Activated CD4-positive, alpha-beta memory T cell treated with anti-CD3 and anti-CD28 coated beads for 36 hours (primary cell): ENCODE measurements at places on chromosomes 1 and 21. TPM values are rescaled to one million over a fixed set of nuclear protein-coding genes. Genes with fewer than 3 reads are reported as not detected.

- no peaks in the 10 kb centered on the region for H3K27me3 ChIP-seq
- peak overlapping the region; percentile 28 for H3K27ac ChIP-seq
- H3K36me3 ChIP-seq = no peaks in the 10 kb centered on the region
These were observed 21.0 kb upstream of the CBR3 start for GRCh38 chr21:36113647-36114428.

SLFNL1 gene
- 0.07 TPM for total RNA-seq

DNA sequence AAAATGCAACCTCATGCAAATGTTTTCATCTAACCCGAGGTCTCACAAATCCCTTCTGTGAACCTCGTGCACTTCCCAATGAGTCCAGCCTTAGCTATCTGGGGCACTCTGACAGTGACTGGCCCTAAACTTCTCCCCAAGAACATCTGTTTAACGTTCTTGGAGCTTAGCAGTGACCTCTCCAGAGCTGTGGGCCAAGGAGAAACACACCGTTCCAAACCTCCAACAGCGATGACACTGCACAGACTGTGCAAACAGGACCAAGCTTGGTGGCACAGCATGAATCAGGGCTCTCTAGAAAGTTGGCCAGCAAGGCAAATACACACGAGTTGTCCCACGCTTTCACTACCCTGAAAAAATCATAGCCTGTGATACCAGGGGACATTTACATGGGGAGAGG is 15.8 kb downstream of the BEND5 start:
- no peak overlapping the region for H3K27ac ChIP-seq
- no peak overlapping the region for H3K4me3 ChIP-seq
- H3K4me1 ChIP-seq = no peaks in the 10 kb centered on the region
- DNase-seq = no peak

DNA sequence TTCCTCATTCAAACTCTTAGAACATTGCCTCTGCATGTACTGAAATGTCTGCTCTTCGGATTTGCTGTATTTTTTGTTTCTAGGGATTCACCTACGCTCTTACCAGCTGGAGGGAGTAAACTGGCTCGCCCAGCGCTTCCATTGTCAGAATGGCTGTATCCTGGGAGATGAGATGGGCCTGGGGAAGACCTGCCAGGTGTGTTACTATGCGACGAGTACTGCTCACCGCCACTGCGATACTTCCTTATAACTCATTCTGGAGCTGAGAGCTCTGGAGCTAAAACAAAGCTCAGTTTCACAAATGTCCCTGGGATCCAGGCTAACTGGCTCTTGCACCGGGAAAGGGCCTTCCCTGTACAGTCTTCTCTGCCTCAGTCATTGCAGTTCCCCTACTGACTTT is 10.1 kb downstream of the CHD1L start:
- no peak overlapping the region for H3K27ac ChIP-seq
- H3K4me3 ChIP-seq = no peak overlapping the region
- peaks cover 26% of the 10 kb centered on the region for H3K36me3 ChIP-seq
- DNase-seq = no peak
- H3K27me3 ChIP-seq = no peaks in the 10 kb centered on the region

DNA sequence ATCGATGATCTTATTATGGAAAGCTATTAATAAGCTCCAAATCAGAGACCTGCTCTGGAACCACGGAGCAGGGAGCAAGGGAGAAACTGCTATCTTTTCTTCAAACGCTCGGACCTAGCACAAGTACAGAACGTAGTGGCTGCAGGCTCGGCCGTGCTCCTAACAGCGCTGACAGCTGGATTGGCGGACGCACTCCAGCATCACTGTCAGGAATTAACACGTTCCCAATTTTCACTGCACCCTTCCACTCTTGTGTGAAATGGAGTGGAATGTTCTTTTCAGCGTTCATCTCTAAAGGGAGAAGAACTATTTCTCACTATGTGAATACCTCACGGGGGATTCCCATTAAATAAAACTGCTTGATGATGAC is 106.9 kb downstream of the ZNF281 start:
- peaks cover 17% of the 10 kb centered on the region for H3K4me1 ChIP-seq
- H3K36me3 ChIP-seq = no peaks in the 10 kb centered on the region
- DNase-seq = no peak
- H3K27ac ChIP-seq = no peak overlapping the region
- H3K4me3 ChIP-seq = peak overlapping the region; percentile 76

FLG2 gene
- total RNA-seq = not detected

DNA sequence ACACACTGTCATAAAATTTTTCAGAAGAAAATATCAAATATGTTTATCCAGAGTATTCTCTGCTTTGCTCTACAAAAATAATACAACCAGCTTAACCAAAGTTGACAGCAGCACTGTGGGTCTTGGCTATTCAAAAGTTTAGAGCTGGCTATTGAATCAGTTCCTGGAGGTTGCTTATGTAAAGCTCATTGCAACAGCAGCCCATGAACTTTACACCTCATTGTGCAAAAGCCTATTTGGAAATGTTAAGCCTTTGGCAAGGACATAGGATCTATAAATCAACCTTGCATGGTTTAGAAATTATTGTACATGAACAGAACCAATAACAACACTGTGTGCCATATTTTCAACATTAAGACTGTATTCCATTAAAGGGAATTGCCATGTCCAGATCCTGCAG is 714.9 kb downstream of the ADGRL2 start:
- no peaks in the 10 kb centered on the region for H3K36me3 ChIP-seq
- DNase-seq = no peak
- H3K4me3 ChIP-seq = no peak overlapping the region
- H3K27ac ChIP-seq = no peak overlapping the region
- no peaks in the 10 kb centered on the region for H3K27me3 ChIP-seq

LCE1D gene
- total RNA-seq = not detected

GRCh38 chr1:199287206-199287605 is 648.4 kb downstream of the PTPRC start:
- H3K27ac ChIP-seq = no peak overlapping the region
- no peaks in the 10 kb centered on the region for H3K4me1 ChIP-seq
- peaks cover 9% of the 10 kb centered on the region for H3K27me3 ChIP-seq
- no peaks in the 10 kb centered on the region for H3K36me3 ChIP-seq

HMCN1 gene
- not detected for total RNA-seq

DNA sequence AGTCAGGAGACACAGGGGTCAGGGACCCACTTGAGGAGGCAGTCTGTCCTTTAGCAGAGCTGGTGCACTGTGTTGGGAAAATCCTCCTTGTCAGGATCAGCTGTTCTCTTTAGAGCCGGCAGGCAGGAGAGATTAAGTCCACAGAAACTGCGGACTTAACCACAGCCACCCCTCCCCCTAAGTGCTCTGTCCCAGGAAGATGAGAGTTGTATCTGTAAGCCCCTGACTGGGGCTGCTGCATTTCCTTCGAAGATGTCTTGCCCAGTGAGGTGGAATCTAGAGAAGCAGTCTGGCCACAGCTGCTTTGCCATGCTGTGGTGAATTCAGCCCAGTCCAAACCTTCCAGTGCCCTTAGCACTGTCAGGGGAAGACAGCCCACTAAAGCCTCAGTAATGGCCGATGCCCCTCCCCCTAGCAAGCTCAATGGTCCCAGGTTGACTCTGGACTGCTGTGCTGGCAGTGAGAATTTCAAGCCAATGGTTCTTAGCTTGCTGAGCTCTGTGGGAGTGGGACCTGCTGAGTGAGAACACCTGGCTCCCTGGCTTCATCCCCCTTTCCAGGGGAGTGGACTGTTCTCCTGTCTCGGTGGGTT is 172.8 kb downstream of the ST6GALNAC3 start:
- H3K27me3 ChIP-seq = no peaks in the 10 kb centered on the region
- no peak for DNase-seq

GRCh38 chr1:59707178-59707791 is 107.5 kb upstream of the HOOK1 start:
- no peak overlapping the region for H3K4me3 ChIP-seq
- no peaks in the 10 kb centered on the region for H3K4me1 ChIP-seq
- H3K36me3 ChIP-seq = no peaks in the 10 kb centered on the region
- DNase-seq = no peak
- no peak overlapping the region for H3K27ac ChIP-seq

- no peak for DNase-seq
- H3K27ac ChIP-seq = no peak overlapping the region
- no peak overlapping the region for H3K4me3 ChIP-seq
- no peaks in the 10 kb centered on the region for H3K27me3 ChIP-seq
- no peaks in the 10 kb centered on the region for H3K36me3 ChIP-seq
These were observed 192.0 kb upstream of the JUN start for GRCh38 chr1:58975888-58976287.
